ENCODE measurements at places on chromosomes 16 and 17.

DNA sequence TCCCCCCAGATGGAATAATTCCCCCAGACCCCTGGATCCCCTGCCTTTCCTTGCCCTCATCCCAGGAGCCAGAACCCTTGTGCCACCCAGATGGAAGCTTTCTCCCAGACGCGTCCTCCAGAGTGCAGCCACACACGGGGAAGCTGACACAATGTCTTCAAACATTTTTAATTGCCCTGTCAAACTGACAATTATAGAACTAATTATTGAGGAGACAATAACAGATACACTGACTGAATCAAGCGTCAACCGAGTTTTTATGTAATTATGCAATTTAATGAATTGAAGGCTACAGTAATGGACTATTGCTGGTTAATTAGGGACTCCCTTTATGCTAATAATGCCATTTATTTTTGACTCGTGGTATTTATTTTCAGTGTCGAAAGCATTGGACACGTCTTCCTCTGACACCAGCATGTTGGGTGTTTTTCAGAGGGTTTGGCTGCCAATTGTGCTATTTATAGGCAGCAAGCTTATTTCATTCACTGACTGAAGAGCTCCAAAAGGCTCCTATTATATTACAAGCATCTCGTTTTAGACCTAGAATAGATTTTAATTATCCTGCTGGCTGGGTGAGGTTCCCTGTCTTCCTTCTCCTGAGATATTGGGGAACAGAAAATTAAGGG is 298.2 kb upstream of the C16orf82 start:
- DNase-seq: no peak

GRCh38 chr17:70168044-70168976 is 1.0 kb upstream of the KCNJ2 start:
- no peak for DNase-seq

DNA sequence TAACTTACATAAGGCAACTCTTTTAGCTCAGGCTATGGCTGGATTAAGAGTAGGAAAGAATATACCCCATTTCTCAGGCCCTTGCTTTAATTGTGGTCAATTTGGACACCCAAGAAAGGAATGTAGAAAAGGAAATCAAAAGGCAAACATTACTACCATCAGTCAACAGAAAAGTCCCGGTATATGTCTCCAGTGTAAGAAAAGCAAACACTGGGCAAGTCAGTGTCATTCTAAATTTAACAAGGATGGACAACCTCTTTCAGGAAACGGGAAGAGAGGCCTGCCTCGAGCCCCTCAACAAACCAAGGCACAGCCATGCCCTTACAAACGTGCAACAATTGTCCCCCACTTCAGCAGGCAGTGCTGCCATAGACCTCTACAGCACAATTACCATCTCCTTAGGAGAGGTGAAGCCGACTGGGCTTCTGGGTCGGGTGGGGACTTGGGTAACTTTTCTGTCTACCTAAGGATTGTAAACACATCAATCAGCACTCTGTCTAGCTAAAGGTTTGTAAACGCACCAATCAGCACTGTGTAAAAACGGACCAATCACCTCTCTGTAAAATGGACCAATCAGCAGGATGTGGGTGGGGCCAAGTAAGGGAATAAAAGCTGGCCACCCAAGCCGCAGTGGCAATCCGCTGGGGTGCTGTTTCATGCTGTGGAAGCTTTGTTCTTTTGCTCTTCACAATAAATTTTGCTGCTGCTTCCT is 12.4 kb downstream of the MRPL58 start:
- DNase-seq: no peak

DNA sequence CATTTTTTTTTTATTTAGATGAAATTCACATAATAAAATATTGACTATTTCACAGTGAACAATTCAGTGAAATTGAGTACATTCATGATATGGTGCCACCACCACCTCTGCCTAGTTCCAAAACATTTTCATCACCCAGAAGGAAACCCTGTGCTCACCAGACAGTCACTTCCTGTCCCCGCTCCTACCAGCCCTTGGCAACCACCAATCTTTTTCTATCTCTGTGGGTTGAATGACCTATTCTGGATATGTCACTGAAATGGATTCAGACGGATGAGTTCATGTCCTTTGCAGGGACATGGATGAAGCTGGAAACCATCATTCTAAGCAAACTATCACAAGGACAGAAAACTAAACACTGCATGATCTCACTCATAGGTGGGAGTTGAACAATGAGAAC is 40.5 kb downstream of the ATP2C2 start:
- DNase-seq: no peak

- DNase-seq: no peak
These were observed 154.1 kb upstream of the PLCG2 start for GRCh38 chr16:81624760-81625543.

- DNase-seq: no peak
These were observed 9.4 kb downstream of the MLKL start for GRCh38 chr16:74691093-74691855.

DNA sequence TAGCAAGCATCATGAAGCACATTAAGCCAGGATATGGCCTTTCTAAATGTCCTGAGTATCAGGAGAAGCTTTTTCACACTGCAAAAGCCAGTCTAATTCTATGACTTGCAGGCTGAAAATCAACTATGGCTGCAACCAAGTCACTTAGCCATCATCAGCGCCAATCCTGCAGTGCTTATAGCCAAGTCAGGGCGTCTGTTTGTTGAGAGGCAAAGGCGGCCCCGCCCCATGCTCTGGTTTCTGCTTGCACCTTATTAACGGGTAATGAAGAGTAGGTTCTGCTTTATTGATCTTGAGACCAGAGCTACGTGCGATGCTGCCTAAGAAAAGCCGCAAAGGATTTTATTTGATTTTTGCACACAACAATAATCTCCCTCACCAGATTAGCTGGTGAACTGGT is 88.4 kb downstream of the CDH13 start:
- DNase-seq: no peak

DNA sequence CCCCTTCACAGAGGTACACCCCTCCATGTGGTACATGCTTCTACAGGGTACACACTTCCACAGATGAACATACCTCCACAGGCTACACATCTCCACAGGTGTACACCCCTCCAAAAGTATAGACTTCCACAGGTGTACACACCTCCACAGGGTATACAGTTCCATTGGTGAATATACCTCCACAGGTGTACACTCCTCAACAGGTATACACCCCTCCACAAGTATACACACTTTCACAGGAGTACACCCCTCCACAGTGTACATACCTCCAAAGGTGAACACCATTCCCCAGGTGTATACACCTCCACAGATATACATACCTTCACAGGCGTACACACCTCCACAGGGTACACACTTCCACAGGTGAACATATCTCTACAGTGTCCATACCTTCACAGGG is 9.4 kb downstream of the FOXN1 start:
- DNase-seq: no peak
